ENCODE measurements at places on chromosomes 3 and 15.

- no peak for DNase-seq
Measured at GRCh38 chr15:43144512-43144911, 11.1 kb downstream of the TMEM62 start.

DNA sequence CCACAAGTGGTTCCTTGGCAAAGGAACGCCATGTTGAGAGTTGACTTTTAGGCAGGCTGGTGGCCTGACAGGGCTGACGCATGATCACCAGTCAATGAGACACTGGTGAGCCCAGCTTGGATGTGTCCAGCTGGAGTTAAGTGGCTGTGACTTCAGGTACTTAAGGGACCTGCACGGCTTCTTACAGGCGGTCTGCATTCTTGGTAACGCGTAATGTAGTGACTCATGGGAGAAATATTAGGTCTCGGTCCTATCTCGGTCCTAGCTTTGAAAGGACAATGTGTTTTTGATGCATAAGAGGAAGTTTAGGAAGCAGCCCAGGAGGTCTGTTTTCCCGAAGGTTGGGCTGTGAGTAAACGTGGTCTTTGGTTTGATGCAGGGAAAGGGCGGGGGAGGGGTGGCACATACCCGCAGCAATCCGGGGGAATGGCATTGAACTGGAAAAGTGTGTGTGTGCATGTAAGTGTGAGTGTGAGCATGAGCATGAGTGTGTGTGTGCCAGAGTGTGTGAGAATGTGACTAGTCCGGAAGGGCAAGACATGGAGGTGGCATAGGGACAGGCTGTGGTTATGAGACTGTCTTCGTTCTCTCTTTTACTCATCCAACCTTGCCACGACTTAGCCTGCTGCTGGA lies 55.3 kb downstream of the FAM43A start:
- DNase-seq: no peak

DNA sequence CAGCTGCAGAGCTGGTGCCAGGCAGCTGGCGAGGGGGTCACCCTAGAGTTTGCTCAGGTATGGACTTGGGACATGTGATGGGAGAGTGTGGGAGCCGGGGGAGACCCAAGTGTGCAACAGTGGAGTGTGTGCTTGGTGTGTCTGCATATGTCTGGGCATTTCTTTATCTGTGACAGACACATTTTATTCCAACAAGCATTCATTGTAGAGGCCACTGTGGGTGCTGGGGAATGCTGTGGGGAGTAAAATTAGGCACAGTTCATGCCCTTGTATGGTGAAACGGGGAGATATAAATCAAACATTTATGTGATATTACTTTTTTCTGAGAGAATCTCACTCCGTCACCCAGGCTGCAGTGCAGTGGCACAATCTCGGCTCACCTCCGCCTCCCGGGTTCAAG lies 4.2 kb downstream of the ACY1 start:
- DNase-seq: no peak

DNA sequence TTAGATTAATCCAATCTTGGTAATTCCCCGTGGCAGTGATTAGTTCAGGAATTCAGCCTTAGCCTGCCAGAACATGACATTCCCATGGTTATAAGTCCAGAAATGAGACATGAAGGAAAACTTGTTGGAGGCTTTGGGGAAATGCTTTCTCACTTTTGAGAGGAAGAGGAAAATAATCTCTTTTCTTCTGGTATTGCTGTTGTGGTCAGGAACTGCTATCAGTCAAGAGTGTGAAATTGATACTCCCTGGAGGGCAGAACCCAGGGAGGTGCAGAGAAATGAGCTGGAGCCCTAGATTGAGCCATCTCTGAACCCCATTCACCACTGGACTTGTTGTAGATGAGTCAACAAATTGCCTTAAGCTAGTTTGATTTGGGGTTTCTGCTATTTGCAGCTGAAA lies 38.6 kb upstream of the APH1B start:
- no peak for DNase-seq

GRCh38 chr3:156170571-156170970 lies 50.2 kb downstream of the KCNAB1 start:
- DNase-seq: no peak

DNA sequence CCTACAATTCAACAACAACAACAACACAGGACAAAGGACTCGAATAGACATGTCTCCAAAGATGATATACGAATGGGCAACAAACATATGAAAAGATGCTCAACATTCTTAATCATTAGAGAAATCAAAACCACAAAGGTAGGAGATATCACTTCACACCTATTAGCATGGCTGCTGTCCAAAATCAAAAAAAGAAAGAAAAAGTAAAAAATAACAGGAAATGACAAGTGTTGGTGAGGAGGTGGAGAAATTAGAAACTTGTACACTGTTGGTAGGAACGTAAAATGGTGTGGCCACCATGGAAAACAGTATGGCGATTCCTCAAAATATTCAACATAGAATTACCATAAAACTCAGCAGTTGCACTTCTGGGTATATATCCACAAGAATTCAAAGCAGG lies 312.3 kb upstream of the STT3B start:
- no peak for DNase-seq

DNA sequence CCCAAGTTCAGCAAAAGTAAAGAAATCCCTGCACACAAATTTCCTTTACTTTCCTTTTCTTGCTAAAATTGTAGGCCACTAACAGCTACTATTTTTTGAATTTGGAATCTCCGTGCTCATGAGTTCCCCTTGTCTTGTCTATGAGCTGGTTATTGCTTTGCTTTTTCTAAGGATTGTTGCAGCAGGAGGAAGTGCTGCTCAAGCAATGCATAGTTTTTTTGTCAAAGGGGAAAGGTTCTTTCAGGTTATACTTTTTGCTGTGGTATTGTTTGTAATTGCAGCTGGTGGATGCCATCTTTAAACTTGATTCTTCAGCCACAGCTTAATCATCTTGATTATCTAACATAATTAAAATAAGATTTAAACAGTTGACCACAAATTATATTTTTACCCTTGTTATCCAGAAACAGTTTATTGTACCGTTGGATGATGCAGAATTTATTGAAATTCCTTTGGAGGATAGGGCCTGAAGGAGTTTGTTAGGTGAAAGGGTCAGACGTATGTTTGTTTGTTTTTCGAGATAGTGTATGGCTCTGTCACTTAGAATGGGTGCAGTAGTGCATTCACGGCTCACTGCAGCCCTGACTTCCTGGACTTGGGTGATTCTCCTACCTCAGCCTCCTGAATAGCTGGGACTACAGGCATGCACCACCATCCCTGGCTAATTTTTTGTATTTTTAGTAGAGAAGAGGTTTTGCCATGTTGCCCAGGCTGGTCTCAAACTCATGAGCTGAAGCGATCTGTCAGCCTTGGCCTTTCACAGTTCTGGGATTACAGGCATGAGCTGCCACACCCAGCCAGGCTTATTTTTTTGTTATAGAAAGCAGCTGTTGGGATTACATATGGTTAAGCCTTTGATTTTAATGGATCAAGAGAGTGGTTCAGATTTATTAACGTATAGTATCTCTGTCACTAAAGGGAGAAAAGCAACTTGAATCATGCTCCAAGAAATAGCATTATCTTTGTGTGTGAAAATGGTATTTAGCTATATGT lies 11.7 kb downstream of the MGA start:
- no peak for DNase-seq

DNA sequence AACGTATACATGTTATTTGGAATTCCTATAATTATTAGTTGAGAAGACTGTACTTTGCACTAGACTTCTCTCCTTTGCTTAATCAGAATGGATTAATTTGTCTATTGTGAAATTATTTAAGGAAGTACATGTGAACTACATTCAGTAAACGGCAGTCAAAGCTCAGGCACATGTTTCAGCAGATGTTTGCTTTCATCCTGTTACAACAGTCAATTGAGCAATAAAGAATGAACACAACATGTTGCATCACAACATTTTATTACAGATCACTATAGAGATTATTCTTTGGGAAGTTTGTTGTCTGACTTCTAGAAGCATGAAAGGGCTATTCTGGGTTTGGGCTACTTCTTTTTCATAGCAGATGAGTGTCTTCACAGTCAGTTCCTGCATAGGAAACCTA lies 39.2 kb downstream of the RAB27A start:
- DNase-seq: no peak
